ENCODE measurements at places on chromosomes 4 and X.

DNA sequence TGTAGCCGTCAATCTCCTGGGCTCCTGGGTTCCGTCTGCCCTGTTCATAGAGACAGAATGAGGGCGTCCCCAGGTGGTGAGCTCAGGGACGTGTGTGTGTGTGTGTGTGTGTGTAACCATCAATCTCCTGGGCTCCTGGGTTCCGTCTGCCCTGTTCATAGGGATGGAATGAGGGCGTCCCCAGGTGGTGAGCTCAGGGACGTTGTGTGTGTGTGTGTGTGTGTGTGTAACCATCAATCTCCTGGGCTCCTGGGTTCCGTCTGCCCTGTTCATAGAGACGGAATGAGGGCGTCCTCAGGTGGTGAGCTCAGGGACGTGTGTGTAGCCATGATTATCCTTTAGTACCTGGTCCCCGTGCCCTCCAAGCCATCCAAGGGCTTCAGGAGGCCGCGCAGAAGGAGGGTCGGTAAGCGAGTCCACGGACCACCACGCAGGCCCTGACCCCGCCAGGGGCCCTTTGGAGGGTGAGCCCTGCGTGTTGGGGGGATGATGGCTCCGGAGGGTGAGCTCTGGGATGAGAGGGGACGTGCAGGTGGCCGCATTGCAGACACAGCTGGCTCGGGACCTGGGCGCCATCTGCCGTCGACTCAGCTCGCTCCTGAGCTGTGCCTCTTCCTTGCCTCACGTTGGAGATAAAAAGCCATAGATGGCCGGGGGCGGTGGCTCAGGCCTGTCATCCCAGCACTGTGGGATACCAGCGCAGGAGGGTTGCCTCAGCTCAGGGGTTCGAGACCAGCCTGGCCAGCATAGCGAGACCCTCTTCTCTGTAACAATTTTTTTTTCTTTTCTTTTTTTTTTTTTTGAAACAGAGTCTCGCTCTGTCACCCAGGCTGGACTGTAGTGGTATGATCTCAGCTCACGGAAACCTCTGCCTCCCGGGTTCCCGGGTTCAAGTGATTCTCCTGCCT, 5.4 kb upstream of the GTPBP6 start:
- DNase-seq = no peak

DNA sequence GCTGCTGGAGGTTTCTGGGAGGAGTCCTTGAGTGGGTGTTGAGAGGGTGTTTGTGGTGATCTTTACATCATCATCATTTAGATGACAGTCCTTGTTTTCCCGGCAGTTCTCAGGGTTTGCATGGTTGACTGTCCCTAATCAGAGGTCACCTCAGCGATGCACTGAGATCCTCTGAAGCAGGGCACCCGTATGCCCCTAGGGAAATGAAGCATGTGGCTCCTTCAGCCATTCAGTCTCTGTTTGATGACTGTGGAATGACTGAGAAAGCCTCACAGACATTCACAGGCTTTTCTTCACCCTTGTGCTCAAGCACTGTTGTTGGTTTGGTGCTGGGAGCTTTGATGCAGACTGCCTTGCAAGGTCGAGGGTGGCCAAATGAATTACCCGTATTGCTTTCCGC, 474.7 kb downstream of the SPRY1 start:
- no peak for DNase-seq

DNA sequence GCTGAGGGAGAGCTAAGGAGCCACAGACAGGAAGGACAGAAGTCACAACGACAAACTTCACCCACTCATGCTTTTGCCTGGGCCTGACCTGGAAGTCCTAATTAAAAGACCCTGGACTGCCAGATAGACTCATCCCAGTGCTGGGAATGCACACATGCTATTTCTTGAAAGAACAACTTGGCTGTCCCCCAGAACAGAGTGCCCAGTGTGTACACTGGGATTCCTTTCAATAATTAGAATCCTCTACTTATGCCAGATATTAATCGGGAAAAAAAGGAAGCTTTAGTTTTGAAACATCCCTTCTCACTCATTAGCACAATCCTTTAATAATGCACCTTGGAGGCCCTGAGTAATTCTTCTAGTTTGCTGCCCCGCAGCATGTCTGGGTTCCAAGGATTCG, 3.4 kb downstream of the HOPX start:
- no peak for DNase-seq

- no peak for DNase-seq
Observed at GRCh38 chr4:6747294-6748051, 31.5 kb downstream of the BLOC1S4 start.

DNA sequence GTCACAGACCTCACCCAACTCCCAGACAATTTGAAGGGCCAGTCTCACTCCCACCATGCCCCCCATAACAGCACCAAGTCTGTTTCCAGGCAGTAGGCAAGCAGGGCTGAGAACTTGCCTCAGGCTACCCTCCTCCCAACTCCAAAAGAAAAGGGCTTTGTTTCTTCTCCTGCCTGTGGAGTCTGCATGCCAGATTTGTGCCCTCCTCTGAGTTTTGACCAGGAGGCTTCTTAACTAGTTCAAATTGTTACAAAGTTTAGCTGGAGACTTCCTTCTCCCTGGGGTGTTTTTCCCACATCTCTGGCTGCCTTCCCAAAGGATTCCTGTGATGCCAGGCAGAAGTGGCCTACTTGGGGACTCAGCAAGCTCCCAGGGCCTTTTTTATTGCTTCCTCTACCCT, 29.6 kb downstream of the PBDC1 start:
- DNase-seq = no peak

DNA sequence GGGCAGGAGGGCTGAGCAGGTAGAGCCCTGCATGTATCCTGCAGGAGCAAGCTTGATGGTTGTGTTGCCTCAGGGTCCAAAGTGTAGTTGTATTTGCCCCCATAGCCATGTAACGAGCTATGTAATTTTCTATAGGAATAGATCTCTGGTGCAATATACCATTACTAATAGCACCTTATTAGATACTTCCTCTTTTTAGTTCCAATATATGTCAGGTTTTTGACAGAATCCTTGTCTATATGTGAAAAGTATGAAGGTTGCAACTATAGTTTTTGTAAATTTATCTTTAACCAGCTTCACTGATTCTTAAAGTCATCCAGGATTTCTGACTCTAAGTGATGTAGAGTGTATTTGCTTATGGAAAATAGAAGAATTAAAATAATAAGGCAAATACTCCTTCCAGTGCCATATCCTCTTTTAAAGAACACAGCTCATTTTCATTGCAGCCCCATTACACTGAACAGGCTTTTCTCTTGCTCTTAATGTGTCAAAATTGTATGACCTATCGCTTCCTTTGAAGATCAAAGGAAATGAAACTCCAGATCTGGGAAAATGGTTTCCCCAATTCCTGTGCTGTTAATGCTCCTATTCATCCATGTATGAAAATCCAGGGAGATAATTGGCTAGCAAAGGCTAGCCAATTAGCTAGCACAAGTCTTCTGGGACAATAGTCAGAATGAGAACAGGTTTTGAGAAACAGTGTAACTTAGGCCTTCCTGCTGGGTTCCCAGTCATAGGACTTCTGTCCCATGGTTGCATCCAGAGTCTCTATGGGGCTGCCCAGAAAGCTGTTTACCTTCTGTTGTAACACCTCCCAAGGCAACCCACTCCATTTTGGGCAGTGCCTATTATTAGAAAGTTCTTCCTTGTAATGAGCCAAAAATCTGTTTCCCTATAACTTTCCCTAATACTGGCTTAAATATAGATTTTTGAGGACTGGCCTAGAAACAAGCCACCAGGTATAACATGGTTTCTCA, 90.6 kb downstream of the TSPAN7 start:
- no peak for DNase-seq

DNA sequence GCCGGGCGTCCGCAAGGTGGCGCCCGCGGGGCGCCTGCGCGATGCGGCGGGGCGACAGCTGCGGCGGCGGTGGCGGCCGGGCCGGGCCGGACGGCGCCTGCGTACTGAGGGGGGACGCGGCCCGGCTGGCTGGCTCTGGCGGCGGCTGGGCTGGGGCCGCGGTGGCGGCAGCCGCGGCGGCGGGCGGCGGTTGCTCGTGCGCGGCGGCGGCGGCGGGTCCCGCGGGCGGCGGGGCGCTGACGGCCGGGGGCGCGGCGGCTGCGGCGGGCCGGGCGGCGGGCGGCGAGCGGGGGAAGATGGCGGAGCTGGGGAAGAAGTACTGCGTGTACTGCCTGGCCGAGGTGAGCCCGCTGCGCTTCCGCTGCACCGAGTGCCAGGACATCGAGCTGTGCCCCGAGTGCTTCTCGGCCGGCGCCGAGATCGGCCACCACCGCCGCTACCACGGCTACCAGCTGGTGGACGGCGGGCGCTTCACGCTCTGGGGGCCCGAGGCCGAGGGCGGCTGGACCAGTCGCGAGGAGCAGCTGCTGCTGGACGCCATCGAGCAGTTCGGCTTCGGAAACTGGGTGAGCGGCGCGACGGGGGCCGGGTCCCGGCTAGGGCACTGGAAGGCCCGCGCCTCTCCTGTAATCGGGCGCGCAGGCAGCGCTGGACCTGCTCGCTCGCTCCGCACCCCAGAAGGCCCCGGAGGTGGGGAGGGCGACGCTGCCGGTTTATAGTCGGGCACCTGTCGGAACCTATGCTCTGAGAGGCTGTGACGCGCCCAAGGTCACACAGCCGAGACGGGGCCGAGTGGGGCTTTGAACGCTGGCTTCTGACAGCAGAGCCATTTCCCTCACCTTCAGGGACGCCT, at the start of gene TADA2B:
TADA2B (plus strand) TSS at position 89 of the 853 bp plus-strand sequence; CDS start at position 297, 208 bp downstream.
- no peak for DNase-seq
